ENCODE measurements at places on chromosomes 2 and 18. TPM values are rescaled to one million over a fixed set of nuclear protein-coding genes. Genes with fewer than 3 reads are reported as not detected.

DNA sequence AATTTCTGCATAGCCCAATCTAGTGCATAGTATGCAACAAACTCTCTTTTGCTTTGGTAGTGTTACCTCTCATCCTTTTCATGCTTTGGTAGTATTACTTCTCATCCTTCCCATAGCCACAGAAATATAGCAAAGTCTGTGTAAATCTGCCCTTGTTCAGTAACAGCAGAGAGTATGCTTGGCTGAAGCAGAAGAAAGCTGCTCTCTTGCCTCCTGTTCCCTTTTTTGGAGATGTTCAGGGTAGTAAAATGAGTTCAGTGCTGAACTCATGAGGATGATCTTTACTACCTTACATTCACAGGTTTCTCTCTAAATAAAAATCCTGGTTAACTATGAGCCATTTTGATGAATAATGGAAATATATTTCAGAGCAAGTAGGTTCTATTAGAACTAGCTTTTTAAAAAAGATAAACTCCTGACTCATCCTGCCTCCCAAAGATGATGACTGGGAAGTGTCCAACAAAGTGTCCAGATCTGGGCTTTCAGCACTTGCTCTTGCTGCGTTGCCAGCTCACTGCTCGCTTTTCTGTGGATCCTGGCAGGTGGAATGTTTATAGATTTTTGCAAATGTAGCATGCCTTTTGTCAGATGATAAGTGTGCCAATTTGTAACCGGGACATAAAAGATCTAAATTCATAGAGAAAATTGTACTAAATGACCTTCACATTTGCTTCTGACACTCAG lies 29.4 kb upstream of the CHMP3 start:
- DNase-seq = no peak

DNA sequence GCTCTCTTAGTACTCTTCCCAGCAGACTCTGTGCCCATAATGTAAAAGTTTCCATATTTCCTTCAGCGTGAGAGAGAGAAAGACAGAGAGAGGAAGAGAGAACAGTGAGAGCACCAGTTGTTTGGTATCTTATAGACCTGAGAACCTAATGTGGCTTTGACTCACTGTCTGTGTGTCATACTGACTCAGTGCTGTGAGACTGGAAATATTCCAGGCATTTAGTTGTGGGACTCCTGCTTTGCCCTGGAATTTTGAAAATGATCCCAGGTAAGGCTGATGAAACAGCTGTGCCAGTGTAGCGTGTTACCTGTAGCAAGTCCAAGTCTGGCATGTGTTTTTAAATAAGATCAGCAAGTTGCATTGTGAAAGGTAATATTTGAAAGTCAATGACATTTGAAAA lies 87.9 kb upstream of the KCNH7 start:
- DNase-seq = no peak

DNA sequence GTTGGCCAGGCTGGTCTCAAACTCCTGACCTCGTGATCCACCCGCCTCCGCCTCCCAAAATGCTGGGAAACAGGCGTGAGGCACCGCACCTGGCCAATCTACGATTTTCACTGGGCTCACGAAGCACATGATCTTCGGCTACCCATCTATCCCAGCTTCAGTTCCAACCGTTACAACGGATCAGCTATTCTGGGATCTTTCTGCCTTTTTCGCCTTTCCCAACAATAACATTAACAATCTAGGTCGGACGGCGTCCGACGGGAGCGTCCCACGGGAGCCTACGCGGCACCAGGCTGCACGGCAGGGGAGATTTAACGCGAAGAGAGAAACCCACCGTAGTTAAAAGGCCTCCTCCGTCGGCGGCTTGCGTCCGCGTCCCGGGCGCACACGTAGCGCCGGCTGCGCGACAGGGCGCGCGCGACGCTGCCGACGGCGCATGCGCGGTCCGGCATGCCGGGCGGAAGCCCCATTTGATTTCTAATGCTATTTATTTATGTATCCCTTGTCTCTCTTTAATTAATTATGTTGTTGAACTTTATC lies at the start of gene MSL3B:
MSL3B (minus strand) TSS at position 394 of the 540 bp plus-strand sequence.
- DNase-seq = peak; percentile 78

DNA sequence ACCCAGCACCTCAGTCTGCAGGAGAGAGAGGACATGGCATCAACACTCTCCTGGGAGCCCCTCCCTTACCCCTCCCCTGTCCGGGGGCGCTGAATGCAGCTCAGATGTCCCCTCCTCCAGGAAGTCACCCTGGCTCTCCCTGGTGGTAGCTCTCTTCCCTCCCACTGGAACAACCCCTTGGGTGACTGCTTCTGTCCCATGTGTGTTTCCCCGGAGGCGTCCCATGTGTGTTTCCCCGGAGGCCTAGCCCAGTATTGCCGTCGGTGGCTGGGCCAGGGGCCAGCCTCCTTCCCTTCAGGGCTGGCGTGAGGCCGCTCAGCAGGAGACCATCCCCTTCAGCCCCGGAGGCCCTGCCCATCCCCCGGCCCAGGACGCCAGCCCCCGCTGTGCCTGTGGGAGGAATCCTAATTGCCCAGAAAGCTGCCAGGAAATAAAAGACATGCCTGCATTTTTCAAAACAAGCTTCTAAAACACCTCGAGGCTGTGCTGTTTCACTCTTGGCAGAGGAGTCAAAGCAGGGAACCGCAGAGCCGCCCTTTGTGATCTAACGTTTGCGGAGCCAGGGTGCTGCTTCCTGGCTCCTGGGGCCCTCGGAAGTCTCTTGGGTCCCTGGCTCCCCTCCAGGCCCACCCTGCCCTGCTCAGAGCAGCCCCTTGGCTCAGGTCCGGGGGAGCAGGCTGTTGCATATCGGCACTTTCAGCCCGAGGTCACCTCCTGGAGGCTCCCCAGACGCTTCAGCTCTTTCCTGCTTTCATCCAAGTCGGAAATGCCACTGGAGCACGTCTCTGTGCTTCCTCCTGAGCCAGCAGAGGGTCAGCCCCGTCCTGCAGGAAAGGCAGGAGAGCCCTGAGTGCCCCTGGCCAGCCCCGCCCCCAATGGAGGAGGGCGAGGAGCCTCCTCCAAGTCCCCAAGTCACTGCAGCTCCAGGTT lies 11.4 kb downstream of the SNED1 start:
- DNase-seq = peak; percentile 60

DNA sequence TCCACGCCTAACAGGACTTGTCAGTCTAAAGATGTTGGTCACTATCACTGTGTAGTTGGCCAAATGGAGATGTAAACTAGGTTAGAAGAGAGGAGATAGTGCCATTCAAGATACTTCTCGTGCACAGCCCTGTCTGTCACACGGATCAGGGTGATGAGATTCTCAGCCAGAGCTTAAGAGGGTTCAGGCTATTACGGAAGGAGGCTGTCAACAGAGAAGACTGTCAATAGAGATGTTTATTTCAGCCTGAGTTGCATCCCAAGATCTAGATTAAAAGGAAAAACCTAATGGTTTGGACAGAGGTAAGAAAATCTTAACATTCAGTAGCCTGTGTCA lies 83.4 kb downstream of the AAK1 start:
- DNase-seq = no peak

DNA sequence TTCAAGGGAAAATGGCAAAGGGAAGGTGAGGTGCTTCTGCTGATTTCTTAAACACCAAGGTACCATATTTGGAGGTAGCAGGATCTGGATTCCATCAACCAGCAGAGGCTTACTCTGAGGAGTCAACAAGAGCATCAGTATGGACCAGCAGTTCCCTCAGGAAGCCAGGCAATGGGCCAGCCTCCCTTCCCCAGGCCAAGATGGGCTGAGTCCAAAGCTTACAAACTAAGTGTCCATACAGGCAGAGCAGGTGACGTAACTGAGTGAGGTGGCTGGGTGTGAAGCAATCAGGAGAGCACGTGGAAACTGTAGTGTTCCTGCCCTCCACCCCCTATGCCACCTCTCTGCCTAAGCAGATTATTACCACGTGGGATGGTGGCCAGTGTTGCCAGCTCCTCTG lies 134.2 kb upstream of the HNRNPA3 start:
- peak; percentile 5 for DNase-seq

DNA sequence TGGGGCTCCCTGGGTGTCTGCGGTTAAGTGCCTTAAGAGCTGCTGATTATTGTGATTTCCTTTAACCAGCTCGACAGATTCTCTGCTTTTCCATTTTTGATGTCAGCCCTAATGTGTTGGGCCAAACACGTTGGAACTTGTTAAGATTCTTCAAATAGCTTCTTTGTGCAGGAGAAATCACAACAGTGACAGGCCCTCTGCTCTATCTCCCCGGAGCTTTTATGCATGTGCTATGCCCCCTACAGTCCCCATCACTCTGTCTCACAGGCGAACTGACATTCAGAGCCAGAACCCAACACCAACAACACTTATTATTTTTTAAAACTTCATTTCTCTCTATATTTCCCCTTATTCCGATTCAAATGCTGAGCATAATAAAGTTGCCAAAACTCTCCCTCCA lies 371.7 kb upstream of the CELF4 start:
- no peak for DNase-seq

DNA sequence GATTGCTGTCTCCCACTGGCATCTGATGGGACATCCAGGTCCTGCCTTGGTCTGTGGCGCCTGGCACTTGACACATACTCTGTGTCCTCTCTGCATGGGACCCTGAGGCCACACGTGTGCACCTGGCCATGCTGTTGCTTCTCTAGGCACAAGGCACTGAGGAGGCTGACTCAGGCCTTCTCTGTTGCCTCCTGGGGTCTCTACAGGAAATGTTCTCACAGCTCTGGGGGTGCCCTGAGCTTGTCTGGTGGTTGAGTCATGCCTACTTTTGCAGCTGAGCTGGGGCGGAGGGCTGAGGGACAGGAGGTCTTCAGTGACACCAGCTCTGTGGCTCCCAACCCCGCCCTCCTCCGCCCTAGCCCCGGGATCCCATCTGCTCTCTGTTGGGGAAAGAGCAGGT lies 207.0 kb upstream of the HS6ST1 start:
- DNase-seq = no peak

GRCh38 chr2:38887347-38887746 lies 2.3 kb upstream of the ARHGEF33 start:
- no peak for DNase-seq

GRCh38 chr2:73999881-74000597 lies 15.3 kb downstream of the TET3 start:
- DNase-seq = peak; percentile 89

DNA sequence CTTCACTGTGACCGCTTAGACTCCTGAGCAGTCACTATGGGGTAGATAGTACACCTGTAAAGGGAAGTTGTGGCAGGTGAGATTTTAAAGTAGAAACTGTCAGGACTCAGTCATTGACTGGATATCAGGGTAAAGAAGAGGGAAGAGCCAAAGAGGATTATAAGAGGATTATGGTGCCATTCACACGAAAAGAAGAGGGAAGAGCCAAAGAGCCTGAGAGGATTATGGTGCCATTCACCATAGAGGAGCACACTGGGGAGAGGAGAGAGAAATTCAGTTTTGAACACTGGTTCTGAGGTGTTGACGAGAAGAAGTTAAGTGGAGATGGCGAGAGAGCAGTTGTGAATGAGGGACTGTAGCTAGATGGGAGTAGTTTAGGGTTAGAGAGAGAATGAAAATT lies 16.9 kb upstream of the KCNJ13 start:
- no peak for DNase-seq

- DNase-seq = no peak
Observed at GRCh38 chr2:201342923-201343322, 14.2 kb downstream of the FLACC1 start.

DNA sequence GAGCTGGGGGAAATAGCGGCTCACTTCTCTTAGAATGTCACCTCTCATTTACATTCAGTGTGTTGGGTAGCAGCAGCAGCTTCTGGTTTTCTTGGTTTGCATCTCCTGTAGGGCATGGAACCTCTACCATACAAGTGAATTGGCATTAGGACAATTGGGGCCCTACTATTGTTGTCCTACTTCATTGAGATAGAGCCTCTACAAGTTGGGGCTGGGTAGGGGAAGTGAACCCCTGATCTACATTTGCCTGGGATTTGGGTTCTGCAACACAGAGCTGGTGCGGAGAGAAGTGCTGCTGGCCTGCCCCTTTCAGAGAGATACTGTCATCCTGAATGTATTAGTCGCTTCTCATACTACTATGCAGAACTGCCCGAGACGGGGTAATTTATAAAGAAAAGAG lies 391.6 kb upstream of the HS6ST1 start:
- no peak for DNase-seq

DNA sequence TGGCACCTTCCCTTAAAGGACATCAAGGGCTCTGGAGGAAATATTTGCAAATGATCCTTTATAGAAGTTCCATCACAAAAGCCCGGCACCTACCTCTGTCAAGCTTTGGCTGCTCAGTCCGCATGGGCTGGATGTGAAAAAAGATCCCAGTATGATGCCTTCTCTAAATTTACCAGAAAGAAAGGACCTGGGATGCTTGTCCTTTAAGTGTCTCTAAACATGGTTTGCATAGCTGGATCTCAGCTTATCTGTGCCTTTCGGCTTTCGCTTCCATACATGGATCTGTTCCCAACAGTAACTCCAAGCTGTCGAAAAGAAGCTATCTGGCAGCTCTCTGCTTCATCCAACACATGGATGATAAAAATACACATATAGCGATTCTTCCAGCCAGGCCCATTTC lies 60.4 kb upstream of the SLC8A1 start:
- DNase-seq = no peak

GRCh38 chr2:10402062-10402585 lies 46.0 kb downstream of the ODC1 start:
- DNase-seq = no peak

- DNase-seq = no peak
Observed at GRCh38 chr18:10926621-10927161, 222.7 kb downstream of the PIEZO2 start.

DNA sequence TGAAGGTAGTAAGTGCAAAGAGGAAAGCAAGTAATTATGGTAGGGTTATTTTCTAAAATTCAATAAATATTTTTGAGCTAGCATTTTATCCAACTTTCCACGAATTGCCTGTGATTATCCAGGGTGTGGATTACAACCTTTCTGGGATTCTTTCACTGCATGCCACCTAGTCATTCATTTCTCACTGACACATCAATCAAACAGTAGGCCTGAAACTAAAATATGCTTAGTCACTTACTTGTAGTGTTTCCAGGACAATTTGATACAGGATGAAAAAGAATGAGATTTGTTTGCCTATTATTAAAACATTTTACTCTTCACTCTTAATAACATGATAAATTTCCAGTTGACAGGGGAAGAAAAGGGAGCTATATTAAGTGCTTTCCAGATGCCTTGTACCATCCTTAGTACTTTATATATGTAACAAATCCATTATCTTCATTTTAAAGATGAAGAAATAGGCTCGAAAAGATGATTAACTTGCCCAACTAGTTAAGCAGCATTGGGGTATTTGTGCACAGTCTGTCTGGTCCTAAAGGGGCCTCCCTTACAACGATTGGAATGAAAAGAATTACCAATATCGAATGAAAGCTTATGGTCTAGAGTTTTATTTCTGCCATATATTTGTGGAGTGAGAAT lies 70.4 kb downstream of the KCTD1 start:
- no peak for DNase-seq

GRCh38 chr2:124112966-124113365 lies 87.9 kb downstream of the CNTNAP5 start:
- DNase-seq = no peak

- DNase-seq = no peak
Observed at GRCh38 chr2:121161272-121161671, 123.7 kb downstream of the TFCP2L1 start.

The CREG2 gene
- 3.8 TPM for total RNA-seq

The ZFP36L2 gene
- 85.1 TPM for total RNA-seq

The MOCOS gene
- 8.6 TPM for total RNA-seq

The RPE gene
- total RNA-seq = 44.8 TPM

The SP140L gene
- 4.0 TPM for total RNA-seq

The DSC3 gene
- 39.7 TPM for total RNA-seq

The ABCB11 gene
- 9.2 TPM for total RNA-seq

The SERPINB4 gene
- total RNA-seq = not detected

The DOK1 gene
- total RNA-seq = 8.0 TPM

The LYG2 gene
- total RNA-seq = not detected

The SLC38A11 gene
- 5.1 TPM for total RNA-seq

All from hepatocyte (in vitro differentiated cells).